ENCODE measurements at places on chromosomes 16 and 17. TPM values are rescaled to one million over a fixed set of nuclear protein-coding genes. Genes with fewer than 3 reads are reported as not detected.

C16orf89 gene
- 214 TPM for total RNA-seq

GEMIN4 gene
- 17.6 TPM for total RNA-seq

ACSF2 gene
- total RNA-seq: 239 TPM

MT1M gene
- total RNA-seq: 8.4 TPM

ERN2 gene
- 1.3 TPM for total RNA-seq

LPO gene
- total RNA-seq: not detected

KRTAP4-5 gene
- not detected for total RNA-seq

CMTM2 gene
- total RNA-seq: 0.55 TPM

AOC2 gene
- 2.4 TPM for total RNA-seq

DOC2B gene
- total RNA-seq: 2.4 TPM

AGRP gene
- total RNA-seq: not detected

KRT33B gene
- total RNA-seq: not detected

C17orf78 gene
- not detected for total RNA-seq

CCR7 gene
- total RNA-seq: not detected

RAB37 gene
- total RNA-seq: 2.1 TPM
